ENCODE measurements at places on chromosomes 4 and X.

DNA sequence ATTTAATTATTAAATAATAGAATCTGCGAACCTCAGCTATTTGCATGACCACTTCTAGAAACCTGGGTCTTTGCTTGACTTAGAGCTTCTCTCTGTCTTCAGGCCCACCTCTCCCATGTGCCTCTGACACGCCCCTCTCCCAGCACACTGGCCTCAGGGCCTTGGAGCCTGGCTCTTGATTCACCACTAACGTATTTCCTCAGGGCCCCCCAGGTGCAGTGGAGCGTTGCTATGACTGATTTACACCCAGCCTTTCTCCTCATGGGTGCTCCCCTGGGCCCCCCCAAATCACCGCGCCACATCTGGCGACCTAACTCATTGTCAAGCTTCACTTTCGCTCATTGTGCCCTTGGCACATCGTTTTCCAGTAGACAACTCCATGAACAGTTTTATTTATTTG, 37.9 kb upstream of the TENM3 start:
- no peak for DNase-seq

DNA sequence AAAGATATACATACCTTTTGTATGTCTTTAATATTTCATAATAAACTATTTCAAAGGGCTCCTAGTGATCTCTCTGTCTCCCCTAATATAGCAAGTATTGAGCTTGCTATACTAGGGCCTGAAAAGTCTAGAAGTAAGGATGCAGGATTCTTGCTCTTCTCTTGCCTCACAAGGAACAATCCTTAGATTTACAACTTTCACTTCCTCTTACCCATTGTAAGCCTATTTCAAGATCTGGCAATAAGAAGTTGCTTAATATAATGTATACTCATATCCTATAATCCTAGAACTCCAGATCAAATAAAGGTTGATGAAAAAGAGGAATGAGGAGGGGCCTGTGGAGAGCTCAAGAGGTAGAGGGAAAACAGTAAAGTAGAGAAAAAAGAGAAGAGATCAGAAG, 40.8 kb upstream of the CHRDL1 start:
- no peak for DNase-seq

DNA sequence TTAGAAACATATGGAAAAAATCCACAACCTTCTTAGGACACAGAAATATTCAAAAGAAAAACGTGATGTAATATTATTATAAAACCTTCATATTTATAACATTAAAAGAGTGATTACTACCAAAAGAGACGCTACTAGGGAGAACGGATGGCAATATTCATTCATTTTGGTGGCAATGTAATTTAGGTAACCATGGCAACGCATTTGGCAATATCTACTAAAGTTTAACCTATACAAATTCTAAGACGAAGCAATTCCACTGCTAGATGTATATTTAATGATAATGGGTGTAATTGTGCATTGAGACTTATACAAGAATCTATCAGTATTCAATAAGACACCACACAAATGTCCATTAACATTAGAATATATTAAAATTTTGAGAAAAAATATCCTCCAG, 709.4 kb downstream of the ARAP2 start:
- no peak for DNase-seq

- peak; percentile 79 for DNase-seq
These were observed 25.9 kb upstream of the FGFR3 start for GRCh38 chr4:1767061-1767769.

DNA sequence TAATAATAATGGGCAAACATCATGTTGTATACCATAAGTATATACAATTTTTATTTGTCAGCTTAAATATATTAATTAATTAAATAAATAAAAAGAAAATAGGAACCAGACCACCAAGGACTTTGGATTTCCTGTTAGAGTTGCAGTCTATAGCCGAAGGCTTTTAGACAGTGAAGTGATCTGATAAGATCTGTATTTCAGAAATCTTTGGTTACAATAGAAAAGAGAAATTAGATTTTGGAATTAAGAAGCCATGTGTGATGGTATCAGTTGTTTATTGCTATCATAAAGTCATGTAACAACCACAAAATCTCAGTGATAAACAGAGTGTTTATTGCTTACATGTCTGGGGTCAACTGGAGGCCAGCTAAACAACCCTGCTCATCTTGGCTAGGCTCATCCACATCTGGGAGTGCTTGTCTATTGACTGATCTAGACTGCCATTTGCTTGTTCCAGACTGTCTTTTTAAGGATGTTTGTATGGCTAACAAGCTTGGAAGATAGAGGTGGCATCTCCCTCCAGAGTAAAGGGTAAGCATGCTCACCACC, 142.1 kb upstream of the USP9X start:
- DNase-seq = no peak

- DNase-seq = no peak
These were observed 269.9 kb downstream of the CBLL2 start for GRCh38 chrX:22542641-22543040.

- no peak for DNase-seq
These were observed 123.5 kb upstream of the EMCN start for GRCh38 chr4:100641336-100641735.

- no peak for DNase-seq
These were observed 65.2 kb downstream of the GLRA2 start for GRCh38 chrX:14594521-14594920.

Data from iPS-NIHi11 (cell line).